ENCODE measurements at places on chromosomes 6 and 20.
A peak's percentile ranks its signal among the peaks of the same experiment; 100 is the strongest.

DNA sequence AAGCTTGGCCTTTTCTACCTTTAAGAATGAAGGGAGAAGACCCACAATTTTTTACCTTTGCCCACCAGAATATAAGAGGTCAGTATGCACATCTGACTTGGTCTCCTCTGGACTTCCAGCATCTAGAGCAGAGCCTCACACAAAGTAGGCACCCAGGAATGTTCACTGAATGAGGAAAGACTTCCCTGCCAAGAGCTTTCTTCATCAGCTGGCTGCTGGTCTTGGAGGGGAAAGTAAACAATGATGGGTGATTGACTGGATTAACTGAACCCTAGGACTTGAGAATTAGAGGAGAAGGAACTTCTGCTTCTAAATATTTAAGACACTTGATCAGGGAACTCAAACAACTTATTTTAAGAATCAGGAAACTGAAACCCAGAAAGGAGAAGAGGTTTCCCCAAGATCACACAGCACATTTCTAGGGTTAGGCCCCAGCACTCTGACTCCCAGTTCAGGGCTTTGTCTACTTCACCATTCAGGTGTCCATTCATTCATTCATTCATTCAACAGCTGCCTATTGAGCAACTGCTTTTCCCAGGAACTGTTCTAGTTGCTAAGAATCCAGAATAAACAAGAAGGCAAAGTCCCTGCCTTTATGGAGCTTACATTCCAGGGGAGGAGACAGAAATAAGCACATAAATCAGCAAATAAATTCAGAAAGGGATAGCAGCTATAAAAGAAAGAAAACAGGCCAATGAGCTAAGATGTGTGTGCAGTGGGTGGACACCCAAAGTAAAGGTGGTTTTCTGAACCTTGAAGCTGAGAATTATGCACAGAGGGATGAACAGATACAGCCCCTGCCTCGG lies 216.9 kb upstream of the LRFN2 start:
- DNase-seq, result no peak

DNA sequence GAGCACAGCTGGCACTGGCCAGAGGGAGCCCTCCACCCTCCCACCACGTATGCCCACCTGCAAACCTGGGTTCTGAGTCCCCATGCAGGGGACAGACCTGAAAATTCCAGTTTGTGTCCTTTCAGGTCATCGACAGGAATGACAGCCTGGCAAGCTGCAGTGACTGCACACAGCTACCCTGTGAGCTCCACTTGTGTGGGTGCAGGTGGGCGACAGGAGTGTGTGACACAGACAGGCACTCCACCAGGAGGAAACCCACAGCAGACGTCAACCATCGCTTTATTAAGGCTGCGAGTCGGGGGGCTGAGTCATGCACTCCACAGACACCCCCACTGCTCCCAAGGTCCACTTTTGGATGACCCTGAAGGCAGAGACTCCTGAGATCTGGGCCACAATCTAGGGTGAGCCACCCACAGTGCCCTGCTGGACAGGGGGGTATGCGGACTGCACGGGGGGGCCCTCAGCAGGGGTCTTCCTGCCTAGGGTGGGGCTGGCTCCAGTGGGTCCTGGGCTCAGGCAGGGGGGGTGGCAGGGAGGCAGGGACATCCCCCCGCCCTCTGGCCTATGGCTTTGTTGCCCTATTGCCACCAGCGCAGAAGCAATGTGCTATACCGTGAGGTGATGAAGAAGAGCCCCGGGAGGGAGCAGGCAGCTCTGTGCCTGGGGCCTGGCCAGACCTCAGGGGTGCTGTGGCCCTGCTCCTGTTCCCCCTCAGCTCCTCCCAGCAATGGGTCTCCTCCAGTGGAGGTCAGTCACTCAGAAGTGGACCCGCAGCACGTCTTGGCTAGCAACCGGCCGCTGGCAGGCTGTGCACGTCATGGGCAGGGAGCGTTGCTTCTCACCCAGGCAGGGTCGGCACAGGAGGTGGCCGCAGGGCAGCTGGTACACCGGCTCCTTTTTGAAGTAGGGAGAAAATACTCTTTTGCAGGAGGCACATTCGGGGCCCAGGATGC lies 25.1 kb upstream of the AVP start:
- no peak for DNase-seq

DNA sequence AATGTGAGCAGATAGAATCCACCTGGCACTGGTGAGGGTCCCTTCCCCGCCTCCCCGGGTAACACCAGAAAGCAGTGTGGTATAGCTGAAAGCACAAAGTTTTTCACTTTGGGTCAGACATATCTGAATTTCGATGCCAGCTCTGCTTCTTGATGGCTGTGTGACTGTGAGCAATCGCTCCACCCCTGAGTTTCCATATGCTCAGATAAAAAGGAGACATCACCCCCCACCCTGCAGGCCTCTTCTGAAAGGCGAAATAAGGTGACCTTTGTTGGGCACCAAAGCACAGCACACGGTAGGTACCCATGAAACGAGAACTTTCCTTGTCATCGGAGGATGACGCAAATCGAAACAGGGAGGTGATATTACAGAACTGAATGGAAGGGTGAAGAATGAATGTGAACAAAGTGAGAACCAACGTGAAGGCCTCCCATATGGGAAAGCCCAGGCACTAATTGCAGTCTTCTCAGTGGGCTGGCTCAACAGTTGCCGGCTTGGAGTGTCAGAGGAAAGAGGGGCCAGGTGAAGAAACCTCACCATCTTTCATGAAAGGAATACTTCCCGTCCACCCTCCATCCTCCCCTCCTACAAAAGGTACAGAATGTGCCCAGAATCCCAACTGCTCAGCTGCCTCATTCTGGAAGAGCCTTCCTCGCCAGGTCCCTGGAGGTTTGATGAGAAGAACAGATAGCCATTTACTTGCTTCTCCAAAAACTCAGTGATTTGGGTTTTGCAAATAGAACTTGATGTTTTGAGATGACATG lies 61.8 kb downstream of the NFATC2 start:
- peak; percentile 93 for DNase-seq

DNA sequence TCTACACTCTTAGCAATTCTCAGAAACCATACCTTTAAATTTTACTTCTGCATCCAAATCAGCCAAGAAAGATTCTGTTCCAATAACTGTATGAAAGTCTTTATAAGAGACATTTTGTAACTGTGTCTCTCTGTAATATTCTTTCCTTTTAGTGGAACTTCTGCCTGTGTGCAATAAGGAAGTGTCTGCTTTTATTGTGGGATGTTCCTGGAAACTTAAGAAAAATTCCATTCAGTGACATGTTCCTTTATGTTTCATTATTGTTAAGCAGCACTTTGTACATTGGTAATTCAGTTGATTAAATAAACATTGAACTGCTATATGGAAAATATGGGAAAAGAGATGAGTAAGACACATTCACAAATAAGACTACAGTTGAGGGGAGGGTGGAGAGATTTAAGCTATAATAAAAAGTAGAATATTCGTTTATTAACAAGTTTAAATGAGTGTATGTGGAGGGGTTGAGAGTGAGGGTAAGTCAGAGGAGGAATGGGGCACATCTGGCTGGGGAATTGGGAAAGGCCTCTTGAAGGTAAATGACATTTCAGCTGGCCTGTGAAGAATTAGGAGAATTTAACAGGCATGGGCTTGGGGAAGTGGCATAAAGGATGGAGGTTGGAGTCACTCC lies 11.9 kb downstream of the NUS1 start:
- no peak for DNase-seq

DNA sequence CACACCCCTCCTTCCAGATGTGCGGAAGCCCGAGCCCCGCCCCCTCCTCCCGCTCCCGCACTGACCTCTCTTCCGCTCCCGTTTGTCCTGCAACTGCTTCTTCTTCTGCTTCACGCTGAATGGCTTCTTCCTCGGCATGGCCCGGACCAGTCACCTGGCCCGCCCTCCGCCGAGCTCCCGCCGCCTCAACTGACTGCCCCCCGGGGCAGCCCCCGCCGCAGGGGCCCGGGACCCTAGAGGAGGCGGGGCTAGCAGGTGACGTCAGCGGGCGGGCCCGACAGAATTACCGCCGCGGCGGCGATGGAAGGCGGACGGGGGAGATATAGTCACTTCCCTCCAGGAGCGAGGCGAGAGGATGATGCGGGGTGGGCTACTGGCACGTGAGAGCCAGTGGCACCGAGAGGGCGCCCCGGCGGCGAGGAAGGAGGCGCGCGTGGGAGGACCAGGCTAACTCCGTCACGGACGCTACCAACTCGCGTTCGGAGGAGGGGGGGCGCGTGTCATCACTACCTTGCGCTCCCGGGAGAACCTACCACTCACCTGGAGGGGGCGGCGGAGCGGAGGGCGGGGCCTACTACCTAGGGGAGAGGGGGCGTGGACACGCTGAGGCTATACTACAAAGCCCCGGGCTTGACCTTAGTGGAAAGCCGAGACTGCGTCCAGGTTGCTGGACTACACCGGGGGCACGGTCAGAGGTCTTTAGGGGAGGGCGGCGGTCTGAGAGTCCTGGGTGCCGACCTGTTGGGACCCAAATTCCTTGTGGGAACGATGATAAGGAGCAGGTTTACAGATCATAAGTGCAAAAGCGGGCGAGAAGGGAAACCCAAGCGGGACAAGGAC lies at the start of gene GNL1:
Gene GNL1, minus strand, starts transcription at position 424 of the 840 bp plus-strand sequence. Its CDS starts 286 bp downstream, at position 138.
- DNase-seq, result peak; percentile 100

DNA sequence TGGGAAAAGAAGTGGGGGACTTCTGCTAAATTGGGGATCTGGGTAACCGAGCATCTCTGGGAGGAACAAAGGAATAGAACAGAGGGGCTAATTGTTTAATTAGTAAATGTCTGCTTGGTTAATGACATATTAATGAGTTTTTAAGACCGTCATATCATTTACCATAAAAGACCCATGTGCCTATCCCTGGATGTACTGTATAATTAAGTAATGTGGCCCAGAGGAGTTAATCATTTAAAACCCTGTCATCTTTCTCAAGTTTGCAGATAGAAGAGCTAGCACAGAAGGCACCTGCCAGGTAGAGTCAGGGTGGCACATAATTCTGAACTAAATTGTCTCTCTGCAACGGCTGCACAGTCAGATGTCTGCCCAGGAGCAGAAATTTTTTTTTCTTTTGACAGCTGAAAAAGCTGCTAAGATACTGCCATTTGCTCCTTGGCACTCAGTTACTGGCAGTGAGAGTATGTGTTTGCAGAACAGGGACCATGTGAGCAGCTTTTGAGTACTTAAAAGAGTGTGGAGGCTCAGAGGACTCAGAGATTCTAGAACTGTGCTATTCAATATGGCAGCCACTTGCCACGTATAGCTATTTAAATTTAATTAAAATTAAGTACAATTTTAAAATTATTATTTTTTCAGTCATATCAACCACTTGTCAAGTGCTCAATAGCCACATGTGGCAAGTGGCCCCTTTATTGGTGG lies 202.7 kb upstream of the SLC35B3 start:
- no peak for DNase-seq

- no peak for DNase-seq
Measured at GRCh38 chr6:113103634-113104361, 753.3 kb upstream of the MARCKS start.

DNA sequence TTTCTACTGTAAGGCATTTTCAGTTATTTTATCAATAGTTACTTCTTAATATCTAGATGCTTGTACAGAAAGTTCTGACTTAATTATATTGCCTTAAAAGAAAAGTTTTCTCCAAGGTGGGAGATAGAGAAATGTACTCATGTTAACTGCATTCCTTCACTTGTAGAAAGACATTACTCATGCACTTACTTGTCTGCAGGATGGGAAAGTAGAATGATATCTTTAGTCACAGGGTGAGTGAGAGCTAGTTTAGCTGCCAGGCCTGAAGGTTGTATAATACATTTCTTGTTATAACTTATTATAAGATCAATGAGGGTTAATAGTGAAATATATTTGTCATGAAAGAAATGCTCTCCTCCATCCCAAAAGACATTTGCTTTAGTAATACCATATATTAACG lies 92.1 kb downstream of the CRYBG1 start:
- no peak for DNase-seq

DNA sequence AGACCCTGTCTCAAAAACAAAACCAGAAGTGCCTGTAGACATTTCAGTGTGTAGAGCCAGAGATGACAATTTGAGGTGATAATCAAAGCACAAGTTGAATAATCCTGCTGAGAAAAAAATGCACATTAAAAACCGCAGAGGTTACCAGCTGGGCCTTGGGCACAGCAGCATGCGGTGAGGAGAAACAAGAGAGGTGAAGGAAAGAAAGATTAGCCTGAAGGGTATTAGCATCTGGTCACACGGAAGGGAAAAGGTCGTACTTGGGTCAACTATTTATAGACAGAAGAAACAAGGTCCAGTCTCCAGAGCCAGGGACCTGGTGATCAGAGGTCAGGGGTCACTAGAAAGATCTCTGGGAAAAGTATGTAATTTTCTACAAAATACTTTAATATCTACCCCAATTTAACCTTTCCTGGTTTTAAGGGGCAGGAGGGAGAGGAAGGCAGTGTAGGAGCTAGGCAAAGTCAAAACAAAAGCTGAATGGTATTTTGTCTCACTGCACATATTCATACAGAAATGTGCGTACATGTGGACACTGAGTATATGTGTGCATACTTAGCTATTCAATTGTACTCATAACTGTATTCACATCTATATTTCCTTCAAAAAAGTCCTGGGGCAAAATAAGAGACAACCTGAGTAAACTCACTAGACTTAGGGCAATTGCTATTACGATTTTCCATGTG lies 10.1 kb downstream of the MAP7 start:
- no peak for DNase-seq

GRCh38 chr6:87830907-87831306 lies 128.9 kb upstream of the AKIRIN2 start:
- no peak for DNase-seq

- peak; percentile 26 for DNase-seq
Measured at GRCh38 chr20:17859002-17859615, 109.5 kb downstream of the SNX5 start.

- DNase-seq, result no peak
Measured at GRCh38 chr6:35216851-35217811, 3.4 kb downstream of the SCUBE3 start.

DNA sequence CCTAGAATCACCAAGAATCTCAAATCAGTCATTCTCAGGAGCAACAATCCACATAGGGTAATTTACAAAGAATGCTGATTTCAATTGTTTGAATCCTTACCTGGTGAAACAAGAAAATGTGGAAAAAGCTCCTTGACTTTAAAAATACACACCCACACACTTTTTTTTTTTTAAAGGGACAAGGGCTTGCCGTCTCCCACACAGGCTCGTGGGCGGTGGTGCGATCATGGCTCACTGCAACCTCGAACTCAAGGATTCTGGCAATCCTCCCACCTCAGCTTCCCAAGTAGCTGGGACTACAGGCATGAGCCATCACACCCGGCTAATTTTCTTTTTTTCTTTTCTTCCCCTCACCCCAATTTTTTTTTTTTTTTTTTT lies 30.7 kb downstream of the PARD6B start:
- DNase-seq, result no peak

- peak; percentile 71 for DNase-seq
Measured at GRCh38 chr6:41976794-41977484, 35.3 kb upstream of the CCND3 start.

GRCh38 chr20:23653400-23653938 lies 15.7 kb upstream of the CST3 start:
- no peak for DNase-seq

- peak; percentile 74 for DNase-seq
Measured at GRCh38 chr6:43455531-43456428, at the start of gene DLK2. Gene DLK2 (minus strand): TSS chr6:43455548. CDS start chr6:43454825, 723 bp downstream.

All from activated CD8-positive, alpha-beta T cell treated with anti-CD3 and anti-CD28 coated beads for 36 hours (primary cell).